Endothelial cell of umbilical vein (primary cell): ENCODE measurements at places on chromosomes 4 and X.
A peak's percentile ranks its signal among the peaks of the same experiment; 100 is the strongest.

GRCh38 chr4:85939595-85939994 is 420.3 kb downstream of the MAPK10 start:
- DNase-seq = no peak

DNA sequence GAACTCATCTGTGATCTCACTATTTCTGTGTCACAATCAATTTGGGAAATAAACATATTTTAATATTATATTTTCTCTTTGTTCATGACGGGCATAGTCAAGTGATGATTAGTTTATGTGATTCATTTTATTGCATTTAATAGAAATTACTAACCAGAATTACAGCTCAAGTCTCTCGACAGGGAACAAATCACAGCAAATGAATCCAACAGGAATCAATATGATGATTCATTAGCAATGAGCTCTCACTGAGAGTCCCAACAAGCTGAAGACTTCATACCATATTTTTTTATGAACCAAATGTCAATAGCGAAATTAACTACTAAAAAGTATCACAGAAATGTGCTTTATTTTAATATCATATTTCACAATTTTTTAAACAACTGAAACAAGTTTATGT is 649.7 kb downstream of the GRID2 start:
- no peak for DNase-seq

- DNase-seq = no peak
These were observed 274.6 kb downstream of the NAF1 start for GRCh38 chr4:162891788-162892707.

GRCh38 chr4:70195425-70195824 is at the start of gene ODAM:
TSS of gene ODAM (plus strand) at chr4:70195725. CDS start at chr4:70196544, 819 bp downstream.
- no peak for DNase-seq

DNA sequence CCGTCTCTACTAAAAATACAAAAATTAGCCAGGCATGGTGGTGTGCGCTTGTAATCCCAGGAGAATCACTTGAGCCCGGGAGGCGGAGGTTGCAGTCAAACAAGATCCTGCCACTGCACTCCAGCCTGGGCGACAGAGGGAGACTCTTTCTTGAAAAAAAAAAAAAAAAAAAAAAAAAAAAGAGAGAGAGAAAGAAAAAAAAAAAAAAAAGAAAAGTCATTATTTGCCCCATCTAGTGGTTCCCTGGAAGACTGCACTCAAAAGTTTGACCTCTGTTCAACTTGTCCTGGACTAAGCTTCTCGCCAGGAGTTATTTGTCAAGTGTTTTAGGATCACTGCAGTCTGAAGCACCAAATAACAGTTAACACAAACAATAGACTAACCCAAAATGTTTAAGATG is 45.3 kb upstream of the KCTD8 start:
- DNase-seq = peak; percentile 9

GRCh38 chrX:103100484-103100883 is 7.5 kb upstream of the NXF3 start:
- DNase-seq = no peak

- peak; percentile 41 for DNase-seq
These were observed 94.3 kb upstream of the LDB2 start for GRCh38 chr4:16992566-16993225.

DNA sequence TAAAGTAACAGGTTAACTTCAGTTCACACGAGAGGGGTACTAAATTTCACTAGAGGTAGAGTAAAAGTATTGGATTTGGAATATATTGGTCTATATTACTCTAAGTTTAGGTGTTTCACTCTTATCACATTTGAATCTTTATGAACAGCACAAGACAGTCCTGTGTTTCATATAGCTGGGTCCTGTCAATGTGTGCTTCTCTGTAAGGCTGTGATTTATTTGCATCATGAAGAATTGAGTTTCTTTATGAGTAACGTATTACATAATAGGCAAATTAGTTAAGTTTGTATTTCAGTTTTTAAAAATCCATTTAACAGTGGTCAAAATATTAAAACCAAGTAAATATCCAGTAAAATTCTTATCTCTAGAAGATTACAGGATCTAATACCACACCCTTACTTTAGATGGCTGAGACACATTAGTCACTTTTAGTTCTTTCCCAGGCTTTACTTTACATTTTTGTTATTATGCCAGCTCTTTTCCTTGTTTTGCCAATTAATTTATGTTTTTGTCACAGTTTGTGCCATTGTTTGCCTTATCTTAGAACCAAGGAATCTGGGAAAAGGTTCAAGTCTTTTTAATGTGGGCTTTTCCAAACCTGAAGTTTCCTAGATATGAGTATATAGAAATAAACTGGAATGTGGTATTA is 32.1 kb downstream of the NUDT6 start:
- peak; percentile 92 for DNase-seq
